Stimulated activated CD4-positive, alpha-beta T cell treated with anti-CD3 and anti-CD28 coated beads, Interleukin-4, amount 100 ng/mL, for 4 hours (primary cell): ENCODE measurements at places on chromosomes 3 and 15.
A peak's percentile ranks its signal among the peaks of the same experiment; 100 is the strongest.

GRCh38 chr3:183553334-183554026 lies 2.0 kb downstream of the KLHL6 start:
- DNase-seq = no peak

DNA sequence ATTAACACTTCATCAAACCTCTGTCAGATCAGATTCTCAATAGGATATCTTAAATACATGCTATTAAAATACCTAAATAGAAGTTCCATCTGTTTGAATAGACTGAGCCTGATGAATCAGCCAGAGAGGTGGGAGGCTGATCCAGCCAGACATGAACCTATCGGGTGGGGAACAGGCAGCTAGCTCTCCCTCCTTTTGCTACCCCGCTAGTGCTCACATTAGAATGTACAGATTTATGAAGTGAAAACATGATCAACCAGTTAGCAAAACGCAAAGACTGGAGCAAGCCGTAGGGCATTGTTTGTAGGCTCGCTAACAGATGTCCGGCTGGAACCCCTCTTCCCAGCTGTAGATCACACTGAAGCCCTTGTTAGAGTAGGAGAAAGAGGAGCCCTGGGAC lies 54.4 kb downstream of the GTF2E1 start:
- no peak for DNase-seq

DNA sequence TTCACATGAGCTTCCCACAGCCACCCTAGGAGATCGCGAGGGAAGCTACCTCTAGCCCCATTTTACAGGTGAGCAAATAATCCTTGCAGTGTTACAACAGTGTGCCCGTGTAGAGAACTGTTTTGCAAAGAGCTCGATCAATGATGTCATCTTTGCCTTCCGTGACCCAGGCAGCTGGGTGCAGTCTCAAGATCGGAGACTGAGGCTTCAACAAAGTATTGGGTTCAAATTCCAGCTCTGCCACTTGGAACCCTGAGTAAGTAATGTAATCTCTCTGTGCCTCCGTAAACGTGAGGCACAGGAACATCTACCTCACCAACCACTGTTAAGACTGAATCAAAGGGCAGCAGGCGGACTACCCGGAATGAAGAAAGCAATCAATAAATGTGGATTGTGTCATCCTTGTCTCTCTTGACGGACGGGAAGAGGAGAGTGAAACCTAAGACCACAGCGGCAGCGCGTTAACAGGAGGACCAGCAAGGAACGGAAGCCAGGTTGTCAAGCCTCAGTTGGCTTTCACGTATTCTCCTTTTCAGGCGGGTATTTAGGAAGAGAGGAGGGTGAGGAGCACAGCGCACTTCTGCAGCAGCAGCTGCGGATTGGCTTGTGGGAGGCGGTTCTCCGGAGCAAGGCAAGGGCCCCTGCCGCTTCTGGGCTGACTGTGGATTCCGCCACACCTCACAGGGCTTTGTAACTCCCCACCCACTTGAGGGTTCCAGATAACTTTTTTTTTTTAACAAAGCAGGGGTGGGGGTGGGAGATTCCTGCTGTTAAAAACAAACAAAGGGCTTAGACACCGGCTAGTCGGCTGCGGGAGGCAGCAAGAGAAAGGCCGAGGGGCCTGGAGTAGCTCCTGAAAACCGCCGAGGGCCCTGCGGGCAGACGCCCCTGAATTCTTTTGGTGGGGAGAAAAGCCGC lies 1.5 kb upstream of the SMAD3 start:
- DNase-seq = no peak

- no peak for DNase-seq
Measured at GRCh38 chr3:128296469-128297251, 143.4 kb downstream of the EEFSEC start.

- DNase-seq = no peak
Measured at GRCh38 chr3:150775001-150775599, 12.1 kb upstream of the SIAH2 start.

DNA sequence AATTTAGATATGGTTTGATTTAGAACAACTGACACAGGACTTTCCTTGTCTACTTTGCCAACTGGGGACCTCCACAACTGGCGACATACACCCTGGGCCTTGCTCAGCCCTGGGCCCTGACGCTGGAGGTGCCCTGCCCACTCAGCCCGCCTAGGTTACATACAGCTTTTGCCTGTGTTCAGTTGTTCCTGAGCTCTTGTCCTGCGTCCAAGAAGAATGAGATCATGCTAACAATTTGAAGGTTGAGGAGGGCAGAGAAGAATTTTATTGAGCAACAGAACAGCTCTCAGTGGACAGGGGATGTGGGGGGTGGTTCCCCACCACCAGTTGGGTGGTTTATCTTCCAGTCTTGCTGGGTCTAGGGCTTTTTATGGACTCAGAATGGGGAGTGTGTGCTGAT lies 67.9 kb downstream of the IQCH start:
- no peak for DNase-seq

GRCh38 chr3:39469945-39470344 lies 2.5 kb downstream of the MOBP start:
- no peak for DNase-seq

DNA sequence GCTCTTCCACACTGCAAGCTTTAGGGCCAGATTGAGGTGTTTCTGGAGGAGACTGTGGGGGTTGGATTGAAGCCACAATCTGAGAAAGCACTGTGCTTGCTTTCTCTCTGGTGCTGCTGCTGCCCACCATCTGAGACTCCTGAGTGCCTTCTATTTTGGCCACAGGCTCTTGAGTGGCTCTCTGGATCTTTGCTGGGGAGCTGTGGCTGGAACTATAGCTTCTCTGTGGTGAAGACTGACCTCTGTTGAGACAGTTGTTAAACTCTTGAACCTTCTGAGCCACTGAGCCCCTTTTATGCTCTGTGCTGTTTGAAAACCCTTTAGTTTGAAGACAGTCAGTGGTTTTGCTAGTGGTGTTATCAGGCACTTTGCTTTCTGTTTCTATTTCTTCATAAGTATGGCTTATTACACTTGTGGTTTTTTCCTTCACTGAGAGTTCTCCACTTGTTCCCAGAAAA lies 108.7 kb upstream of the TSPAN3 start:
- DNase-seq = no peak

- no peak for DNase-seq
Measured at GRCh38 chr3:81242871-81243270, 518.6 kb downstream of the GBE1 start.

DNA sequence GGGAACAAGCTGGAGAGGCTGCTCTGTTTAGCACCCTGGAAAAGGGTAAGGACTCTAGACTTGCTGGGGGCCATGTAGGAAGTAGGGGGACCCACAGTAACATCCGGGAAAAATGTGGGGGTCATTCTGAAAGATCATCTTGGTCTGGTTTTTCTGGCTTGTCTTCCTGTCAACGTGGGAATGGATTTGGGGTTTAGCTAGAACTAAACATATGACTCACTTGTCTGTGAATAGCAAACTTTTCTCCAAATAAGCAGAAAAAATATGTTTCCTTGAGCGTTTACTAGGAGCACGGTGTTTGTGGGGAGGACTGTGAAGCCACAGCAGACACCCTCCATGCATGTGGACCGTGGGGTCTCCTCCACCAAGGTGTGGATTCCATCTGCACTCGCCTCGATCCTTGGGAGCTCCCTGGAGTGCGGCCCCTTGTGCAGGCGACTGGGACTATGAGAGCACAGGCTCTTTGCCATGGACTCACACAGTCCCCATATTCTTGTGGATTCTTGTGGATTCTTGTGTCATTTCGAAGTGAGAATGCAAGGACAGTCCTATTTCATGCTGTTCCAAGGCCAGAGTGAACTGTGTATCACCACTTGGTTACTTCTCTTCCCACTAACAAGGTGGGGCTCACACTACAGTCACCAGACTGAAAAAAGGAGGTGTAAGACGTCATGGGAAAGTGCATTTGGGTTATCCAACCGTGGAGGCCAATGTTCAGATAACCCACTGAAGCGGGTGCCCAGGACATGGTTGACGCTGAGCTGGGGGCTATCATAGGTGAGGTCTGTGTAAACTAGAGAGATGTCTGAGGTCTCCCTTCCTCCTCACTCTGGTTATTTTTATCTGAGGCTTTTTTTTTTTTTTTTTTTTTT lies 25.5 kb downstream of the PGPEP1L start:
- no peak for DNase-seq

- DNase-seq = no peak
Measured at GRCh38 chr3:100913870-100914648, 79.2 kb downstream of the ABI3BP start.

DNA sequence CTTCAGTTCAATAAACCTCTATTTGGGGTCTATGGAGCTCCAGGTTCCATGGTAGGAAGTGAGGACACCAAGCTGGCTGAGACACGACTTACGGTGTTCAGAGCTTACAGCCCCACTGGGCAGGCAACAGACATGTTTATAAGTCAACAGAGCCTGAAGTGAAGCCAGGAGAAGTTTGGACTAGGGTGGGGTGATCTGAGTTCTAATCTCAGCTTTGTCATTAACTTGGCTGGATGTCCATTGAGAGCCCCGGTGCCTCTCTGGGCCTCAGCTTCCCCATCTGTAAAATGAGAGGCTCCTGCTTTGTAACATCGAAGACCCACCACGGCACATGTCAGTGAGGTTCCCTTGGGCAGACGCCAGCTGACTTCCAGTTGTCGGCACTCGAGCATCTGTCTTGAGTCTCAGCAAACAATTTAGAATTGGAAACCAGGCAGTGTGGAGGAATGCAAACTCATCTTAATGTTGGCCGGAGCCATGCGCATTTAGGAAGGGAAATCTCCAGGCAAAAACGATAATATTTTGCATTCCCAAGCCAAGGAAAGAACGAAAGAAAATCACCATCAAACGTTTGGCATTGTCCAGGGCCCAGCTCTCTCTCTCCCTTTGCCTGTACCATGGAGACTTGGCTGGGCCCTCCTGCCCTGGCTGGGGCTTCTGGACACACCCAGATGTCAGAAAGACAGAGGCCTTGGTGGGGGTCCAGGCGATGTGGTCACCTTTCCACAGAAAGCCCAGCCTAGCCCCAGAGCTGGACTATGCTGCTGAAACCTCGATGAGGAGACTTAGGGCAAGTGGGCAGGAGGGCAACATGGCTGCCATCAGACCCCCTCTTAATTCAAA lies 18.4 kb downstream of the ITGA11 start:
- no peak for DNase-seq

GRCh38 chr3:124850212-124850611 lies 37.0 kb downstream of the ITGB5 start:
- no peak for DNase-seq

- DNase-seq = peak; percentile 56
Measured at GRCh38 chr15:63093486-63094205, 28.0 kb upstream of the LACTB start.

DNA sequence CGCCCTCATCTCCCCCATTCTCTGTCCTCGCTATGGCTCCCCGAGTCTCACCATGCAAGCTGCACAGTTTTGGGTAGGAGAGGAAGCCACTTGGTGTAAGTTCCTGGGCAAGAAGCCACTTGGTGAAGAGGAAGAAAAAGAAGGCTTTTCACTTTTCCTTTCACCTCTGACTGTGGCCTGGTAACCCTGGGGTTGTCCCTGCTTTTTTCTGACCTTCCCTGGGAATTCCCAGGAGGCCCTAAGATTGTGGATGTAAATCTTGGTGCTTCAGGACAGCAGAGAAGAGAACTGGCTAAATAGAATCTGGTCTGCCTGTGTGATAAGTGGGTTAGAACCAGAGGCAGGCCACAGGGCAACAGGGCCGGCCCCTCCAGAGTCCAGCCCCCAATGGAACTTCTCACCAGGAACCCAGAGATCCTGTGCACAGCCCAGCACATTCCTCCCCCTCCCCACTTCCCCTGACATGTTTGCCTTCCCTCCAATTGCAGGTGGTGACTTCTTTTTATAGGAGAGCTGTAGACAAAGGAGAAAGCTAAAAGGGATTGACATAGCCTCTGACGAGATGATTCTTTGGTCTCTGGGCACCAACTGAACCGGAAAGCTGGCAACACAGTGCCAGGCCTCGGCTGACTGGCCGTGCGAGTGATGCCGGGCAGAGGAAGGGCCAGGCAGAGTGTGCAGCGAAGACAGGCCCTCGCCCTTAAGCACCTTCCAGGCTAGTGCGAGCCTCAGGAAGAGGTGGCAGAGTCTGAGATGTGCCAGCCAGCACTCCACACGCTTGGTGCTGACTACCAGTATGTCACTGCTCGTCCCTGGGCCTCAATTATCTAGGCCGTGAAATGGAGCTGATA lies 19.4 kb upstream of the SKOR1 start:
- no peak for DNase-seq

GRCh38 chr3:23219117-23219516 lies 16.0 kb downstream of the UBE2E2 start:
- no peak for DNase-seq
